Inflammatory macrophage treated with lipopolysaccharide for 1 hour (primary cell): ENCODE measurements at places on chromosomes 13 and 19.

GRCh38 chr13:23129331-23129730, 51.4 kb upstream of the SGCG start:
- DNase-seq = peak; percentile 37

- DNase-seq = no peak
These were observed 3.9 kb upstream of the SDHAF1 start for GRCh38 chr19:35990771-35991730.

DNA sequence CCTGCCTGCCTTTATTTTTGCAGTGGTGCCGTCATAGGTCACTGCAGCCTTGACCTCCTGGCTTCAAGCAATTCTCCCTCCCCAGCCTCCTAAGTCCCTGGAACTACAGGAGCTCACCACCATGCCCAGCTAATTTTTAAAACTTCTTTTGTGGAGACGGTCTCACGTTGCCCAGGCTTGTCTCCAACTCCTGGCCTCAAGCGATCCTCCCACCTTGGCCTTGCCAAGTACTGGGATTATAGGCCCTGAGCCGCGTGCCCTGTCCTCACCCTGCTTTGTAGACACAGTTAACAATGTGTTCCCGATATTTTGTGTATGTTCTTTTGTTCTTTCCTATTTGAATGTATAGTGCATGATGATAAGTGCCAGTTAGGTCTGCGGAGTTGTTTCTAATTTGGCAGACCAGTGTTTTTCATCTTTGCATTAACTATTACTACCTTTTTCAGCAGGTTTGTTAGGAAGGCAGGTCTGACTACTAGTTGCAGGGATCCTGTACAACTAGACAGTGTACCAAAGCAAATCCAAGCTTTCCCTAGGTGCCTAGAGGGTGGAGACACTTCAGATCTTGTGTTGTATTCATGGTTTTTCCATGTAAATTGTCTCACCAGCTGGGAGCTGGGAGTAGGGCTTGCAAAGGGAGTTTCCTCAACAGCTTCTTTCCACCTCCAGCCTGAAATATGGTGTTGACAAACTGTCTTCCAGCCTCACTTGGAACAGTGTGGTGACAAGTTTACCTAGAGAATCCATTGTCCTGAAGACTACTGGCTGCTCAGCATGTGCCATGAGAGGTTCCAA, 9.5 kb upstream of the WTIP start:
- DNase-seq = no peak

GRCh38 chr13:42129033-42129432, 80.6 kb downstream of the DGKH start:
- DNase-seq = no peak

- DNase-seq = no peak
These were observed 53.8 kb downstream of the F2RL3 start for GRCh38 chr19:16942583-16942982.

DNA sequence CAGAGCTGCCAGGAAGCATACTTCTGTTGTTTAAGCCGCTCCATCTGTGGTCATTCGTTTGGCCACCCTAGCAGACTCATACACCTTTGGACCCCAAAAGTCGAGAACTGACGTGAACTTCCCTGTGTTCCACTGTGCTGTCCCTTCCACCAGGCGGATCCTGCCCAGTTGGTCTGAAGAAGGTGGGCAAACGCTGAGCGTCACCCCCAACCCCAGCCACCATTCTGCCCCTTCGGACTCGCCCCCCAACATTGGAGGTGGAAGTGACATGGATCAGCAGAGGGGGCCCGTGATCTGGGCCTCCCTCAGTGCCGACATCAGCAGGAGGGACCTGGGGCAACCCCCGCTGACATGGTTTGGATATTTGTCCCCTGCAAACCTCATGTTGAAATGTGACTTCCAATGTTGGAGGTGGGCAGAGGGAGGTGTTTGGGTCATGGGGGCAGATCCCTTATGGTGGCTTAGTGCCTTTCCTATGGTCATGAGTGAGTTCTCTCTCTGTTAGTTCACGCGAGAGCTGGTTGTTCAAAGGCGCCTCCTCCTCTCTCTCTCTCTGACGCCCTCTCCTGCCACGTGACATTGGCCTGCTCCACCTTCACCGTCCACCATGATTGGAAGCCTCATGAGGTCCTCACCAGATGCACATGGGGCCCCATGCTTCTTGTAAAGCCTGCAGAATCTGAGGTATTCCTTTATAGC, 93.6 kb upstream of the ZNF507 start:
- no peak for DNase-seq

- DNase-seq = no peak
These were observed 28.1 kb upstream of the SIAH3 start for GRCh38 chr13:45879666-45880065.

DNA sequence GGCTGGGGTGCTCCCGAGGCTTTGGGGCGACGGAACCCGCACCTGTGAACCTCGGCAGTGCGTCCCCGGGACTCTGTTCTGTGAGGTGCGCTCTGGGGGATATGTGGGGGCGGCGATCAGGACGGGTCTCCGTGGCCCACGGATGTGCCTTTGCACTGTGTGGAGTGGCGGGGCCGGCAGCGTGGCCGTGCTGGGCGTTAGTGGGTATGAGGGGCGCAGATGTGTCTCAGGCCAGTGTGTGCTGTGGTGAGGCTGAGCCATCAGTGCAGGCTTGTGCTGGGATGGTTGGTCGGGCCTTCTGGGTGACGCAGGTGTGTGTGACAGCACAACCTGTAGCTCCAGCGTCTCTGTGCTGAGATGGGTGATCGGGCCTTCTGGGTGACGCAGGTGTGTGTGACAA, 16.9 kb downstream of the ZNF331 start:
- no peak for DNase-seq

GRCh38 chr13:40026741-40027140, 371.3 kb downstream of the COG6 start:
- DNase-seq = no peak

GRCh38 chr13:74026753-74027152, 107.5 kb downstream of the KLF12 start:
- DNase-seq = no peak

DNA sequence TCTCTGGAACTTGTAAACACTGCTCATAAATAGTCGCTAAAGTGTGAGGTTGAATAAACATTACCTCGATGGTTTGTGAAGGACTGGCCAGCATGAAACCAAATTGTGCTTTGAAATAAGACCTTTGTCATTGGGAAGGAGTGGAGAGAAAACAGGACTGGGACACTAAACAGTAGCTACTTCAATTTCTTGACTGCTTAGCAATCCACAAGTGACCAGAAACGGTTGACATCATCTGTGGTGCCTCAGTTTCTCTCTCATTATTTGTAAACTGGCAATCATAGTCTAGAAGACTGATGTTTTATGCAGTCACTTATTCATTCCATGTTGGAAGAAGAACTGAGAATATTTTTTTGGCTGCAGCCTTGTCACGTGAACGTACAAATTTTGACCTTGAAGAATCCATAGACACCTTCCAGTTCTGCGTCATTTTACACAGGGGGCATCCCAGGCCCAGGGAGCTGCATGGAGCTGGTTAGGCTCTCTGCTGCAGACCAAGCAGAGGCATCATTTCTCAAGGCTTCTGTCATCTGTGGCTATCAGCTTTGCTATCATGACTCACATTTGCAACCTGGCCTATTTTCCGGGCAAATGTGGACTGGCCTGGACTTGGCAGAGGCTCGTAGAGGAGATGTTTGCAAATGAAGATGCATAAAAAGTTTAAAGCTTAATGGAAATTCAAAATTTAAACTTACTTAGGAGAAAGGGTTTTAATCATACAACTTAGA, 391.8 kb downstream of the FGF9 start:
- DNase-seq = no peak

- DNase-seq = no peak
These were observed 134.4 kb downstream of the DNAJC15 start for GRCh38 chr13:43157796-43158195.

DNA sequence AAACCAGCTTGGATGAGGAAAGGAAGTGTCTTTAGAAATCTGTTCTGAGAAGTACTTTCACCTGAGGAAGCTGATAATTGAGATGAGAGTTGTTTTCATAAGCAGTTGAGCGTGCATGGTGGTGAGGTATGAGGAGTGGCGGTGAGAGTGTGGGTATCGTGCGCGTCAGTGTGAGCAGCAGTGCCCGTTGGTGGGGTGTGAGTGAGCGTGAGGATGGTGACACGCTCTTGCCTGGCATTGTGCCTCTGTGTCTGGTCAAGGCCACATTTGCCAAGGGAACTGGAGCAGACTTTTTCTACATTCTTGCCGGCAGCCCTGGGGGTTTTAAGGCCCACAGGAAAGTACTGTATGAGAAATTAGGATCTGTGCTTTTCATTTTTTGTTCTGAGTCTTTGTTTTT, 36.5 kb upstream of the TEX29 start:
- DNase-seq = no peak

- DNase-seq = no peak
These were observed 346.6 kb downstream of the COG6 start for GRCh38 chr13:40002016-40002415.

DNA sequence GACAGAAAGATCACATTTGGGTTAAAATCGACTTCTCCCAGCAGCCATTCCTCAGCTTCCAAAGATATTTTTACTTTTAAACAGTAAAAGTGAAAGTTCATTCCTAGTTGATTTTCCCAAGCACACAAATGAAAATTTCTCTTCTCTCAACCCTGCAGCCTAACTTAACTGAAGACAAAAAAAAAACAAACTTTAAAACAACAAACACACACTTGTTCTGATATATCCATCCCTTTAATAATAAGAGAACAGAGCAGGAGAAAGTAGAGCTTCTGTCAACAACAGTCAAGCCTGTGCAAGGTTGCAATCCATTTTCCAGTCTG, 72.9 kb downstream of the STK24 start:
- no peak for DNase-seq

GRCh38 chr19:51422053-51422448, 4.6 kb upstream of the SIGLEC10 start:
- DNase-seq = peak; percentile 99

DNA sequence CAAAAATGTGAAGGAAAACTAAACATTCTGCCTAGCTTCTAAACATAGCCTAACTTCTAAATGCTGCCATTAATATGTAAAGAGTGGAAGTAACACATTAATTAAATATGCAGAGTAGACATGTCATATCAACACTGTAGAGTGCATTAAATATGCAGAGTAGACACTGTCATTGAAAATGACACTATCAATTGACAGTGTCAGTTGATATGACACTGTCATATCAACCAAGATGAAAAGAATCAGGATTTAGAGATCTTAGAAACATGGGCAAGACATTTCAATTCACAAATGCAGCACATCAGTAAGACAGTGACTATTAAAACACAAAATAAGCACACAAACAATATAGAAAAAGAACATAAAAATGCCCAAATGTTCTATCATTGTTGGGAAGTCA, 25.3 kb downstream of the ESD start:
- DNase-seq = no peak

DNA sequence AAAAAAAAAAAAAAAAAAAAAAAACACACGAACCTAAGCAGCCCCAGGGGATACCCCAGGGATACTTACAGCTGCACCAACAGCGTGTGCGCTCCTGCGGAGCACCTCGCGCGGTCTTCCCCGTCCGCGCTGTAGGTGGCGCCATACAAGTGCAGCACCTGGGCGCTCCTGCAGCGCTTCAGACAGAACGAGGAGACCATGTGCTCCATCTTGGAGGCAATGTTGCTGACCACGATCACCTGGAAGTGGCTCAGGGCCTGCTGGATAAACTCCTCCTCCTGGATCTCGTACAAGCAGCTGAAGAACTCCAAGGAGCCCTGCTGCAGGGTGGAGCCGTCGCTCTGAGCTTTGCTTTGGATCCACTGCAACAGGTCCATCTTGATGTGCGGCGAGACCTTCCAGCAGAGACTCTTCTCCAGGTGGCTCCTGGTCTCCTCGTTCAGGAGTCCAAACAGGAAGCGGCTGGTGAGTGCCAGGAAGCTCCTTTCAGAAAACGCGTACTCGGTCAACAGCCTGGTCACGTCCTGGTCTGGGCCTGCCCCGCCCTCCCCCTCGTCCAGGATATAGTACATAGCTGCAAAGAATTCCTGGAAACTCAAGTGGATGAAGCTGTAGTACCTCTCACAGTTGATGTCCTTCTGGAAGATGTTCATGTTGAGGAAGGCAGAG, 14.5 kb downstream of the NLRP12 start:
- DNase-seq = no peak

- DNase-seq = peak; percentile 32
These were observed 591.9 kb downstream of the DACH1 start for GRCh38 chr13:71274923-71275608.

DNA sequence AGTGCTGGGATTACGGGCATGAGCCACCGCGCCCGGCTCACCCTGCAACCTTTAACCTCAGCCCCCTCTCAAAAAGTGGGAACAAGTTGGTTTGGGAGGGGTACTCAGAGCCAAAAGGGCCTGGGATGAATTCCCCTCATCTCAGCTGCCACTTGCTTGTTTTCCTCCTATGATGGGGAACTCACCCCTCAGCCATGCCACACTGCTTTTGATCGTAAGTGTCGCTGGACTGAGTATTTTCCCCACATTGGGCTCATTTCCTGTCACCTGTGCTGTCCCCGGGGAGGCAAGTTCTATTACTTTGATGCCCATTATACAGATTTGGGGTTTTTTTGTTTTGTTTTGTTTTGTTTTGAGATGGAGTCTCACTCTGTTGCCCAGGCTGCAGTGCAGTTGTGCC, 6.5 kb downstream of the R3HDM4 start:
- no peak for DNase-seq

GRCh38 chr19:40671404-40671803, 19.0 kb downstream of the NUMBL start:
- DNase-seq = no peak

GRCh38 chr13:94056362-94056990, 423.0 kb downstream of the DCT start:
- no peak for DNase-seq

GRCh38 chr13:99614465-99614885, 113.2 kb downstream of the TM9SF2 start:
- peak; percentile 11 for DNase-seq

DNA sequence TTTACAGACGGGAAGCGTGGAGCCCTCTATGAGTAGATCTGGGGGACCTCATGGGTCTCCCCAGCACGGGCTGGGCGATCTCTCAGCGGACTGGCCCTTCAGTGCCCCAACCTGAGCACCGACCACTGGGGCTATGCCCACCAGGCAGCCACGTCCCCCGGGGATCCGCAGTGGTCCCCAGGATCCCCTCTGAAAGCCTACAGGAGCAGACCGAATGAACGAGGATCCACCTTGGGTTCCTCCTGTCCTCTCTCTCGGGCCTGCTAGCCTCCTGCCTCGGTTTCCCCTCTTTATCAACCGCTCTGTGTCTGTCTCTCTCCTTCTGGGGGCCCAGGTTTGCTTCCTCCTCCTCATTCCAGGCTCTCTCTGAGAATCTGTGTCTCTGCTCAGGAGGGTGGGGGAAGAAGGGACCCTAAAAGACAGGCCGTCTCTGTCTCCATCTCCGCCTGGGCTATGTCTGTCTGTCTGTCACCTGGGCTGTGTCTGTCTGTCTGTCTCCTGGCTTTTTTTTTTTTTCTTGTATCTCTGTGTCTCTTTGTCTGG, 2.0 kb upstream of the MEIS3 start:
- DNase-seq = no peak
